ENCODE measurements at places on chromosomes 6 and 20.

- DNase-seq, result no peak
Measured at GRCh38 chr6:165732696-165733488, 69.9 kb upstream of the PDE10A start.

DNA sequence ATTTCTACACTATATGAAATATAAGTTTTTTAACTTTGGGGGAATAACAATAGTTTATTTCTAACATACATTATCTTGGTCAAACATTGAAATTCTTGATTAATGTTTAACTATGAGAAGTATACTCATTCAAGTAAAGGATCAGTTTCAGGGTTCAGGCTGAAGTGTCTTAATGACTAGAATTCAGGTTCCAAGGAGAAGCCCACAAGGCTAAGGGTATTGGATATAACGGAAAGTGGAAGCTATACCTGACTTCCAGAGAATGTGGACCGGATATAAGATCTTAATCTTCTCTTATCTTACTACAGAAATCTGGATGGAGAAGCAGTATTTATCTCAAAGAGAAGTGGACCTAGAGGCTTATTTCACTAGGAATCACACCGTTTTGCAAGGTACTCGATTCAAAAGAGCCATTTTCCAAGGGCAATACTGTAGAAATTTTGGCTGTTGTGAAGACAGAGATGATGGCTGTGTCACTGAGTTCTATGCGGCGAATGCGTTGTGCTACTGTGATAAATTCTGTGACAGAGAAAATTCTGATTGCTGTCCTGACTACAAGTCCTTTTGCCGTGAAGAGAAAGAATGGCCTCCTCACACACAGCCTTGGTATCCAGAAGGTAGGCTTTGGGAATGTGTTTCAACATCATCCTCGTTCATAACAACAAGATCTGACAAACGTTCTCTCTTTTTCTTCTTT lies at the start of gene TINAG:
Gene TINAG, plus strand, starts transcription at position 153 of the 697 bp plus-strand sequence. Its CDS starts 110 bp downstream, at position 263.
- DNase-seq, result no peak

- no peak for DNase-seq
Measured at GRCh38 chr6:16683641-16684194, 77.5 kb downstream of the ATXN1 start.

- DNase-seq, result no peak
Measured at GRCh38 chr6:26195924-26196845, 109.0 kb downstream of the HFE start.

- DNase-seq, result no peak
Measured at GRCh38 chr6:109896341-109896740, 81.8 kb upstream of the GPR6 start.

- DNase-seq, result no peak
Measured at GRCh38 chr20:49935746-49936152, 448 bp upstream of the RNF114 start.
